NCI-H1930 (cell line): ENCODE measurements at places on chromosomes 16 and 17.

DNA sequence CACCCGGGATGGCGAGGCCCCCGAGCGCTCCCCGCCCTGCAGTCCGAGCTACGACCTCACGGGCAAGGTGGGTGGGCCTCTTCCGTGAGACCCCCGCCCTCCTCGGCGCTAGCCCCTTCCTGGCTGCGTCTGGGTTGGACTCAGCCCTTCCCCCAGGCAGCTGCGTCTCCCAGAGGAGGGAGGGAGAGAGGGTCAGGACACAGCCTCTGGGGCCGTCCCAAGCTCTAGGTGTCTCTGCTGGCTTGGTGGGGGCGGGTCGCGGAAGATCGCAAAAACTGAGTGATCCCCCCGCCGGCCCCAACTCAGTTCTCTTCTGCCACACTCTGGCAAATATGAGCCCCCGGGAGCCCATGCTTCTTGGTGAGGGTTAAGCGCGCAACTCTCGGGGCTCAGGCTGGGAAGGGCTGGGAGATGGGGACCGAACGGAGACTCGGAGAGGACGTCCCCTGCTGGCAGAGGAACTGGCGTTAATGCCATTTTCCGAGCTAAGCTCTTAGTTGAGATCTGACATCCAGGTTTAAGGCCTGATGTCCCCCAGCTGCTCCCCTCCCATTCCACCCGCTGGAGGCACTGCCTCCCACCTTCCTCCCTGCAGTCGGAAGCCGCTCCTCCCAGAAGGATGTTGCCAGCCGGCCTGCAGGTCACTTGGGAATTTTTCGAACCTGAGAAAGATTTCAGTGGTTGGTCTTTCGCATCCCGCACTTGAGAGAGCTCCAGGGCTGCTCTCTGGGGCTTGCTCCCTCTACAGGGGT lies 419 bp downstream of the RAB37 start:
- peak; percentile 12 for DNase-seq

DNA sequence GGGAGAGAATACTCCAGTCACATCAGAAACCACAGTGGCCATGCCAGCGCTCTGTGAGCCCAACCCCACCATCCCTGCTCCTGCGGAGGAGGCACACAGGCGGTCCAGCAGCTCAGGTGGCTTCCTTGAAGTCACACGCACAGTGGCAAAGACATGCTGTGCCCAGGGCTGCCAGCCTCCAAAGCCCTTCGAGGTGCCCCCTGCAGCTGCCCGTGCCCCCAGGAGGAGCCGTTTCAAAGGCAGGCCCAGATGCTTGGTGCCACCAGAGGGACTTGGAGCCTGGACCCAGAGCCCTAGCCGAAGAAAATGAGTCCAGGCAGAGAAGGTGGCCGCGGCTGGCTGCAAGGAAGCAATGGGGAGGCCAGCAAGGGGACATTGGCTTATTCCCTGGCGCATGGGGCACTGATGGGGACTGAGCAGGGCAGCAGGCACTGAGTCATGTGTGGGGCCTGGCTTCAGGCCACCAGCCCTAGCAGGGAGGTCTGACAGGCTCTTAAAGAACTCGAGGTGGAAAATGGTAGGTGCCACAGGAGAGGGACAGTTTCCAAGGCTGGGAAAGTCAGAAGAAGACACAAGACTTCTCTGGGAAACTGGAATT lies 17.2 kb upstream of the CACNG1 start:
- DNase-seq, result no peak

DNA sequence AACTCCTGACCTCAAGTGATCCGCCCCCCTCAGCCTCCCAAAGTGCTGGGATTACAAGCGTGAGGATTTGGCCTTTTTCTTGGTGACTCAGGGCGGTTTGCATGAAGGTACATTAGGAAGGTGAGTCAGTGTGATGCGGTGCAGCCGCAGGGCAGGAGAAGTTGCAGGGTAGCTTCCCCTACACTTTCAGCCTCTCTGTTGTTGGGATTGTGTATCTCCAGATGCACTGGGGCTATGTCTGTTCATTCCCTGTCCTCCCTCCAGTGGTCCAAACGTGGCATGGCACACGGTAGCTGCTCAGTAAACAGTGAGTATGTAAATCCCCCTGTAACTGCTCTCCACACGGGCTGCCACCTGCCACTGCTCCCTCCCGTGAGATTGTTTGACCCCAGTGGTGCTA lies 109.1 kb upstream of the CDC42EP4 start:
- no peak for DNase-seq

DNA sequence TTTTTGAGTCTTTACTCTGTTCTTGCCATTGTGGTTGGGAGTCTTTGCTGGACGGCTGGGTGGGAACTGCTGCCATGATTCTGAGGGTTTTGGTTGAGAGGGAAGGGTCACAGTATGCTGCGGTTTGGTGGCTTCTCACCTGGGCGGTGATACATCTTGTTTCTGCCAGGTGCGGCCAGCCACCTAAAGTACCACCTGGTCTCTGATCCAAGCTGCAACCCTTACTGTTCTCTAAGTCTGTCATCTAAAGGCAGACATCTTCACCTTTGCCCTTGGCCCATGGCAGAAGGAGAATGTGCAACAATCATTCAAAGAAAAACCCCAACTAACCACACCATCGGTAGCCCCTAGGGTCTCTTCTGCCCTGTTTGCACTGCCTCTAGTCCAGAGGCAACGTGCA lies 19.6 kb upstream of the MPO start:
- no peak for DNase-seq

GRCh38 chr17:46011711-46012505 lies 12.9 kb downstream of the STH start:
- no peak for DNase-seq

DNA sequence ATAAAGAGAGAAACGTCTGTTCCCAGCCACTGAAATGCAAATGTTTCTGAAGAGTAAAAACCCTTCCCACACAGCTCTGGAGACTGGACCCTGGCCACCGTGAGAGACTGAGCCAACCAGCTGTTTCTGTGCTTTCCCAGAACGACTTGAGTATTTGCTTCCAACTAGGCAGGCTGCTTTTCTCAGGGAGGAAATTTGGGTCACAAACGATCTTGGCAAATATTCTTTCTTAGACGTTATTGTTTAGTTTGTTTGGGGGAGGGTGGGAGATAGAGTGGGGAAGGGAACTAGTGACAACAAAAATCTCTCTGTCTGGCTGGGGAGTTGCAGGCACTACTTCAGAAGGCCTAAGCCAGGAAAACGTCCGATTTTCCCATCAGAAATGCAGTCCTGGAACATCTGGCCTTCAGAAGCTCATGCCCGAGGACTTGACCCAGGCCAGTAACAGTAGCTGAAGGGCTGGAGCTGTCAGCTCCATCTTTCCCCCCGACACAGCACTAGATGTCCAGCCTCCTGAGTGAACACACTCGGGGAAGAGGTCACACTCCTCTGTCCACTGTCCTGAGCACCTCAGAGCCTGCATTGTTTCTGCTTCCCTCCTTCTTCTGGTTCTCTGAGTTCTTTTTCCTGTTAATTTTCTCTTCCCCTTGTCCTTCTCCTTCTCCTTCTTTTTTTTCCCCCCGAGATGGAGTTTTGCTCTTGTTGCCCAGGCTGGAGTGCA lies 4.0 kb downstream of the CCDC92B start:
- DNase-seq, result no peak

GRCh38 chr17:79919164-79919585 lies 79.9 kb upstream of the CBX4 start:
- no peak for DNase-seq

- no peak for DNase-seq
Measured at GRCh38 chr16:28556914-28557320, 3.2 kb downstream of the SGF29 start.

DNA sequence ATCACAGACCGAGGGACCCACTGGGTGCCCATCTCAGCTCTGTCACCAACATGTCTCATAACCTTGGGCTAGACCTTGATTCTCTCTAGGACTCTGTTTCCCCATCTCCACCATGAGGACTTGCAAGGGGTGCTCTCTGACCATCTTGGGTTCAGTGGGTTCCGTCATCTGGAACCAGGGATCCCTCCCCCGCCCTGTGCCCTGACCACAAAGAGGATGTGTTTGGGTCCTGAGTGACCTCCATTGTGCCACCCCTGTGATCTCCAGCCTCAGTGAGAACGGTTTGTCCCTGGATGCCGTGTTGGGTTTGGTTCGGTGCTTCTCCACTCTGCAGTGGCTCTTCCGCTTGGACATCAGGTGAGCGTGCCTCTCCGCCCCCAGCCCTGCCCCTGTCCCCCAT lies 49.1 kb upstream of the CPNE2 start:
- no peak for DNase-seq

DNA sequence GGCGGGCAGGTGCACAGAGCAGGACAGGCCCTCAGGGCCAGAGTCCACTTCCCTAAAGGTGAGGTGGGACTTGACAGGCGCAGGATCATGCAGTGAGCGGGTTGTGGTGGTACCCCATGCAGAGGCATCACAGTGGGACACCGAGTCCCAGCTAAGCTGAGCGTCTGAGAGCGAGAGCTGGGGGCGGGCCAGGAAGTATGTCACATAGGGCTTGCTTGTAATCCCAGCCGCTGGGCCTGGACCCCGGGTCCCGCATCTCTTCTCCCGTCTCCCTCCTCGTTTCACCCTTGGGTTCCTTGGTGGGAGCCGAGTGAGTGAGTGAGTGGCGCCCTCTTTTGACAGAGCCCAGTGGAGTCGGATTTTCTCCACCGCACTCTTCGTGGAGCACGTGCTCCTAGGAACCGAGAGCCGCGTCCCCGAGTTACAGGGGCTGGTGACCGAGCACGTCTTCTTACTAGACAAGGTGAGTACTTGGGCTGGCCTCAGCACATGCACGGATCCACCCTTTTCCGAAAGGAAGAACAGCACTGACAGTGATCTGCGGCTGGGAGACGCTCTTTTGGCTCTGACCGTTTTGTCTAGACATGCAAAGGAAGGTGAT lies 50.8 kb upstream of the ENDOV start:
- peak; percentile 12 for DNase-seq

DNA sequence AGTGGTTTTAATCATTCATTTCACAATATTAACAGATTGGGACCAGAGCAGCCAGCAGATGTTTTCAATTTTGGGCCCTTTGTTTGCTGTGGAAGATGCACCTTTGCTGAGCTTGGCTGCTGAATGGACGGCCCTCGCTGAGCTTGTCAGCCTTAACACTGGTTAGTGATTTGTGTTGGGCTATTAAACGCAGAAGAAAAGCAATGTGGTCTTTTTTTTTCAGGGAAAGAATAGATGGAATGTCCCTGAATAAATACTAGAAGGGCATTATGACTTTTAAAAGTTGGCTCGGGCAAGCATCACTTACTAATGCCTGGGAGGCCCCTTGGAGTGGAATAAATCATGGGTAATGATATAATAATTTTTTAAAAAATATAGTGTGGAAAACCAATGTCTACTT lies 297.0 kb downstream of the MAP2K6 start:
- DNase-seq, result peak; percentile 93

- DNase-seq, result no peak
Measured at GRCh38 chr16:5837007-5837670, 739.5 kb upstream of the EEF2KMT start.

- peak; percentile 28 for DNase-seq
Measured at GRCh38 chr16:14289692-14290340, 218.7 kb downstream of the MRTFB start.

GRCh38 chr17:55159251-55159650 lies 105.5 kb upstream of the HLF start:
- no peak for DNase-seq

- DNase-seq, result no peak
Measured at GRCh38 chr16:89102041-89102471, 8.4 kb downstream of the ACSF3 start.

DNA sequence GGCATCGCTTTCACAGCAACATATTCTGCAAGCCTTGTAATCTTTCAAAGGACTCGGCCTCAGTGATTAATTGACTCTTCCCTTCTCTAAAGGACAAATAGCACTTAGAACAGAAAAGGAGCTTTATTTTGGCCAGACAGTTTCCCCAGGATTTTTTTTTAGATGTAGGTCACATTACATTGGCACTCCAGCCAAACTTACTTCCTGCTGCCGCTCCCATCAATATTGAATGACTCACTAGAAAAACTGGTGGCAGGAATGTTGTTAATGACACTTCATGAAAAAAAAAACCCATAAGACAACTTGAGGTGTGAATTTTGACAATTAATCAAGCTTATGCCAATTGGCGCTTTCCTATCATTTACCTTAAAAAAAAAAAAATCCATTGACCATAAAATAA lies 432.6 kb downstream of the TOX3 start:
- DNase-seq, result no peak

DNA sequence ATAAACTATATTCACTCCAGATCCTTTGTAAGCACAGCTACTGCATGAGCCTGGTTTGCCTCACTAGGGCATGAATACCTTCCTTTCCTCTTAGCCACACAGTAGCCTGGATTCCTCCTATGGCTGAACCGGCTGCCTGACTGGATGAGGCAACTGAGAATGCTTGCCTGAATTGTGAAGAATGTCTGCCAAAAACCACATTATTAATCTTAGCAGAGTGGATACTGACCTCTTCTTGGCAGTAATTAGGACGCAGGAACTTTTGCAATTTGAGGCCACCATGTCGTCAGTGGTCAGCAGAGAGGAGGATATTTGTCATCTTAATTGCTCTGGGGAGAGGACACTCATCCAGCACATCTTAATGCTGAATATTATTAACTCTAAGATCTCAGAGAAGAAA lies 651.8 kb upstream of the GOT2 start:
- no peak for DNase-seq

- no peak for DNase-seq
Measured at GRCh38 chr16:55527885-55528284, 19.0 kb downstream of the LPCAT2 start.

DNA sequence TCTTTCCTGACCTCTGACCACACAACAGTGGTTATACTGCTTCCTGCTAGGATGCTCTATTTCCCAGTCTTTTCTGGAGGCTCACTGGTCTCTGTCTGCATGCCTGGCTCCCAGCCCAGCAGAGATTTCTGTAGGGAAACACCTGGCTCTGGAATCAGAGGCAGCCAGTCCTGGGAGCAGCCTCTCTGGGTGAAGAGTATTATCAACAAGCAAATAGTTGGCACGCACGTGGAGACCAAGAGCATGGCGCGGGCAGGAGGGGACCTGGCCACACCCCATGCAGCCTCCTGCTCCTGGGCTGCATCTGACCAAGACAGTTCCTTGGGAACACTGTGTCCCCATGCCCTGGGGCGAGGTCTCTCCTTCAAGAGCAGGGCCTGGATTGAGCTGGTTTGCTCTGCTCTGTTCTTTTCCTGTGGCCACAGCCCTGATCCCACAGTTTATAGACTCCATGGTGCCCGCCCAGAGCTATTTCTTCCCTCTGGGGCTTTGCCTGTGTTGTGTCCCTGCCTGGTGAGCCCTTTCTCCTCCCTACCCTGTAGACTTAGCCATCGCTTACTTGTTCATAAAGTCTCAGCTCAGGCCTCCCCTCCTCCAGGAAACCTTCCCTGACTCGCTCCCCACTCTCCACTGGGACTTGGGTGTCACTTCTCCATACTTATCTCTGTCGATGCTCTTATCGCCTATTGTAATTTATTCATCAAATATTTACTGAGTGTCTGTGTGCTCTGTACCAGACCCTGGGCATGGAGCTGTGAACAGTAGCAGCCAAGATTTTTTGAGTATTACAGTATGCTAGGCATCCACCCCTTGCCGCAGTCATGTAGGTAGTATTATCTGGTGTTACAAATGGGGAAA lies 60.6 kb downstream of the SCNN1B start:
- DNase-seq, result no peak

- DNase-seq, result no peak
Measured at GRCh38 chr17:45384789-45385262, 47.8 kb downstream of the ARHGAP27 start.
